ENCODE measurements at places on chromosomes 13 and 19.

DNA sequence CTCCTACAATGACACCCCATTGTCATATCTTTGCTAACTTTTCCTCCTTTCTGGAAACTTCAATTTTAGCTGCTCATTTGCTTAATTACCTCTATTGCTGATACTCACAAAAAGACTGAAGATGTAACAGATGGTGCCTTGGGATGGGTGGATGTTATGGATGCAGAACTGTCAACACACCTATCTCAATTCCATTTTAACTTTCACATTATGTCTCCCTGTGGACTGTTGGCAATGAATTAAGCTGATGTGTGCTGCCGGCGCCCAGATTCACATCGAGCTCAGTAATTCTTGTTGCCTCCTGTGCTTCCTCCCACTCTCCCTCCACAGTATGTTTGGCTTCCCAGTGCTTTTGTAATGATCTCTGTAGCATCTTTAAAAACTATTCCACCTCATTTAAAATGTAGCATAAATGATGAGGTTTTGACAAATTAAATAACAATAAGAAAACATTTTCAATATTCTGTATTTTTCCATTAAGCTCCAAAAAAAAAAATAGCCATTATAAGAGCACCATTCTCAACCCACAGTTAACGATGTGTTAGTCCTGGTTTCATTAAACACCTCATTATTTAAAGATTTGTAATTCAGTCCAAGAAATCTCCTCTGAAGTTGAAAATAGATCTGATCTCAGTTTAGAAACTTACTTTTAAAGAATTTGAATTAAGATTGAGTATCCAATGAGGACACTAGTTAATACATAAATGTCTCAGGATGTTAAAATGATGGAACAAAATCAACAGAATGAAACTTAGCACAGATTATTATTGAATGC, 99.9 kb upstream of the FAM216B start:
- DNase-seq = no peak

DNA sequence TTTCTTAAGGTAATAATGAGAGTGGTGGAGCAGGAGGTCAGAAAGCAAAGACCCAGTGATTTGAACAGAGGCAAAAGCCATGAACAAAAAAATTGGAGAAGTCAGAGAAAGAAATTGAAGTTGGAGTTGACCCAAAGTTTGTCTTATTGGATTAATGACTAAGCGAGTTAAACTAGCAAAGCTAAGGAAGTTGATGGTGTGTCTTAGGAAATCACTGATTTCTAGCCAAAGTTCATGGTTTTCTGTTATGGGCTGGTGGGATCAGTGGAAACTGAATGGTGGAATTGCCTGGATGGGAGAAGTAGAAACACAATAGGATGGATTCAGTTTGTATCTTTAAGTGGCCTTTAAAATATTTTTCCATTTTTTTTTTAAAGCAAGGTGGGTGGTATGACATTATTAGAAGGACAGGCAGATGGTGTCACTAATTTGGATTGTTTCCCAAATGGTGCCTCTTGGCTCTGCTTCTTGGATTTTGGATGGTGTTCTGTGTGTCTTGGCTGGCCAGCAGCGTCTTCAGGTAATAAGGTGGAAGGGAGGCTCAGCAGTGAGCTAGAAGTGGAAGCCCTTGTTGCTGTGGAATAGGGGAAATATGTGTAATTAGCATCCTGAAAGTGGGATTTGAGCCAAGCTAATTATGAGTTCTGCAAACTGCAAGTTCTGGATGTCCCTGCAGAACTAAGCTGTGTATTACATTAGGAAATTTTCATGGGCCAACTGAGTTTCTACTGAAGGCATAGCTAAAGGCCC, 302.9 kb downstream of the LMO7 start:
- DNase-seq = no peak

GRCh38 chr19:6723738-6724137, 3.3 kb upstream of the C3 start:
- no peak for DNase-seq

GRCh38 chr13:51015973-51016372, 95.1 kb downstream of the C13orf42 start:
- no peak for DNase-seq

DNA sequence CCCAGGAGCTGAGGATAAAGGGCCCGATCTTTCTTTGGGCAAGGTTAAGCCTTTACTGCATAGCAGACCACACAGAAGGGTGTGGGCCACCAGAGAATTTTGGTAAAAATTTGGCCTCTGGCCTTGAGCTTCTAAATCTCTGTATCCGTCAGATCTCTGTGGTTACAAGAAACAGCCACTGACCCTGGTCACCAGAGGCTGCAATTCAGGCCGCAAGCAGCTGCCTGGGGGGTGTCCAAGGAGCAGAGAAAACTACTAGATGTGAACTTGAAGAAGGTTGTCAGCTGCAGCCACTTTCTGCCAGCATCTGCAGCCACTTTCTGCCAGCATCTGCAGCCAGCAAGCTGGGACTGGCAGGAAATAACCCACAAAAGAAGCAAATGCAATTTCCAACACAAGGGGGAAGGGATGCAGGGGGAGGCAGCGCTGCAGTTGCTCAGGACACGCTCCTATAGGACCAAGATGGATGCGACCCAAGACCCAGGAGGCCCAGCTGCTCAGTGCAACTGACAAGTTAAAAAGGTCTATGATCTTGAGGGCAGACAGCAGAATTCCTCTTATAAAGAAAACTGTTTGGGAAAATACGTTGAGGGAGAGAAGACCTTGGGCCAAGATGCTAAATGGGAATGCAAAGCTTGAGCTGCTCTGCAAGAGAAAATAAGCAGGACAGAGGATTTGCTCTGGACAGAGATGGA, 8.4 kb upstream of the CEACAM19 start:
- no peak for DNase-seq

DNA sequence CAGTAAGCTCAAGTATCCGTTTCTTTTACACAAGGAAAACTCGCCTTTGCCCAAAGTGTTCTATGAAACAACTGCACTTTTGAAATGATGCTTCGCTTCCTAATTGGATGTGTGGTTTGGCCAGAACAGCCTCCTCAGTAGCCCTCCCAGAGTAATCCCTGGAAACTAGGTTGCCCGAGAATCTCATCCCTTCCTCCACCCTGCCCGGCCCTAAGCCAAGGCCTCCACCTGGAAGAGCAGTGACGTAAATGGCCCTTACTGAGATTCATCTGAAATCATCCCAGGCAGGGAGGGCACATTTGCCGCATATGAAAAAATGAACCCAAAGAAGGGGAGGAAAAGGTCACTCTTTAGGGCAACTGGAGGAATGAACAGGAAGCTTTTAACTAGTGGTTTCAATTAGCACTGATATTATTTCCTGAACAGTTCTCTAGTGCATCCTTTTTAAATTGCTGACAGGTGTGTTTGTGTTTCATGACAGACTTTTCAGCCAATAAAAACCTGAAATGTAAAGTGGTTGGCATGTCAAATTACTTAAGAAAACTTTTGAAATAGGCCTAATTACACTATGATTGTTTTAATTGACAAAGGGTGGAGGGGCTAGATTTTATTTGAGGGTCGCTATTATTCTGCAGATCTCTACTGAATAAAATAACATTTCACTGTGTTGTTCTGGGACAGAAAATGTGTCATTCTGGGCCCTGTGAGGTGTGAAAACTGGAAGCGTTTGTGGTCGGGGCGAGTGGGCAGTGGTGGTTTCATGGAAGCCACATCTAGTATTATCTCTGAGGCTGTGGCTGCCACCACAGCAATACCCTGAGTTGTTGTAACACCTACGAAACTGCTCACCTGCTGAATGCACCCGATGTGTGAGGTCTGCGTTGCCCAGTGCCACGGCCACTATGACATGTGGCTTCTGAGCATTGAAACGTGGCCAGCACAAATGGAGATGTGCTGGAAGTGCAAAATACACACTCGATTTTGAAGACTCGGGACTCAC, 112.1 kb downstream of the ZIC5 start:
- no peak for DNase-seq

DNA sequence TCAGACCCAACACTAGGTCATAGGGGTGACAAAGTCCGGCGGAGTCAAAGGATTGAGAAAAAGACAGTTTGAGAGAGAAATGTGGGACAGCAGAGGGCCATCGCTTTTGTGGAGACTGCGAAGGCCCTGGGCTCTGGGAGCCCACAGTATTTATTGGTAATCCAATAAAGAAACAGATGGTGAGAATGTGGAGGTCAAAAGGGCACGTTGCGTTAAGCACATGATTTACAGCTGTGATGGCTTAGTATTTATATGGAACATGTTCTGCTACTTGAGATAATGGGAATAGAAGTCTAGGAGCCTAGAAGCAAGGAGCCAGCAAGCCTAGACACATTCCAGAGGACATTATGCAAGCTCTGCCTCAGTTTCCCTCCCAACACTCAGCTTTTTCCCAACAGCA, 2521.1 kb downstream of the PCDH9 start:
- no peak for DNase-seq

DNA sequence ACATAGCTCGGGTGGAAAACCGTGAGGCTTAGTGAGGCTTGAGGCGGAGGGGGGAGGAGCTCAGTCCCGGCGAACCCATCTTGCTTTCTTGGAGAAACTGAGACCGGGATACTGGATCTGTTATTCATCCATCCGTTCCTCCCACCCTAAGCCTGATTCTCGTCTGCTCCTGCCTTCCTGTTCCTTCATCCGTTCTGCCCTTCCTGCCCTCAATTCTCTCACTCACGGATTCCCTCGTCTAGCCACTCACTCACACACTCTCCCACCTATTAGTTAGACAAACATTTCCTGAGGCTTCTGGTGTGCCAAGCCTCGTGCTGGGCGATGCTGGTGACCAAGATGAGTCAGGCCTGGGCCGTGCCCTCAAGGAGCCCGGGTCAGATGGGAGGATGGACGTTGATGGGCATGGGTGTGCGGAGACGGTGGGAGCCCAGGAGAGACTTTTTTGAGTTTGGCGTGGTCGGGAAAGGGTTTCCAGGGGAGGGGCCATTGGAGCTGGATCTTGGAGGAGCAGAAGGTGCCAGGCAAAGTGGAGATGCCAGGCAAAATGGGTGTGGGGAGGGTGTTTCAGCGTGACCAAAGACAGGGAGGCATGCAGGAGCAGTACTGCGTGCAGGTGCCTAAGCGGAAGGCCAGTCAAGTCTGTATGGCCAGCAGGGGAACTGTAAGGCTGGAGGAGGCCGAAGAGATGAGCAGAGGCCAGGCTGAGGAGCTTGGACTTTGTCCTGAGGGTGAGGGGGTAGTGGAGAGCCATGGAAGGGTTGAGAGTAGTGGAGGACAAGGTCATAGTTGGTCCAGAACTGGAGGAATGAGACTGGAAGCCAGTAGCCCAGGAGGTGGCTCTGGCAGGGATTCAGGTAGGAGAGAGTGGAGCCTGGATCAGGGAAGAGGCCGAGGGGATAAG, 7.4 kb upstream of the CNFN start:
- DNase-seq = no peak

DNA sequence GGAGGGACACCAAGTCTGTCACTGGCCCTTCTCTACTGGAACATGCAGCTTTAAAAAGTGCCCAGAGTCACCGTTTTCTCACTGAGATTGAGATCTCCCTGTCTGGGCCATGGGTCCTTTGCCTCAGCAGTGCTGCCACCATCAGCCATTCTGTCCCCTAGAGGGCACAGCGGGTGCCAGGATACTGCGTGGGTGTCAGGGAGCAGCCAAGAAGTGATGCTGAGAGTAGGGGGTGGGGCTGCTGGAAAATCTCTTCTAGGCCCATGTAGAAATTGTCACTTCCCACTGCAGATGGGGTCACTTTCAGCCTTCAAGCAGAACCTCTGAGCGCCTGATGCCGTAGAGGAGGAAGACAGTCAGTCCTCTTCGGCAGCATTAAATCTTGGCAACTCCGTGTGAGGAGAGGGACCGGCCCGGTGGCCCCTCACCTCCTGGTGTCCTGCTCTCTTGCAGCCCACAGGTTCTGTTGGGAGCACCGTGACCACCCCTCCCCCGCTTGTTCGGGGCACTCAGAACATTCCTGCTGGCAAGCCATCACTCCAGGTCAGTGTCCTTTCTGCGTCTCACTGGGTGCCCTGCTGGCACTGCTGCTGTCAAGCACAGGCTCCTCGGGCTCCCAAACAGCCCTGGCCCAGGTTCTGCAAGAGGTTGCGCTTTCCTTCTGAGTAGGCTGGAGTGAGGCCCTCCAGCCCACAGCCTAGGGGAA, 21.4 kb downstream of the TSSK6 start:
- DNase-seq = no peak

- DNase-seq = no peak
These were observed 16.2 kb downstream of the NUFIP1 start for GRCh38 chr13:44972956-44973581.

GRCh38 chr19:18593367-18594095, 4.9 kb downstream of the REX1BD start:
- DNase-seq = no peak

DNA sequence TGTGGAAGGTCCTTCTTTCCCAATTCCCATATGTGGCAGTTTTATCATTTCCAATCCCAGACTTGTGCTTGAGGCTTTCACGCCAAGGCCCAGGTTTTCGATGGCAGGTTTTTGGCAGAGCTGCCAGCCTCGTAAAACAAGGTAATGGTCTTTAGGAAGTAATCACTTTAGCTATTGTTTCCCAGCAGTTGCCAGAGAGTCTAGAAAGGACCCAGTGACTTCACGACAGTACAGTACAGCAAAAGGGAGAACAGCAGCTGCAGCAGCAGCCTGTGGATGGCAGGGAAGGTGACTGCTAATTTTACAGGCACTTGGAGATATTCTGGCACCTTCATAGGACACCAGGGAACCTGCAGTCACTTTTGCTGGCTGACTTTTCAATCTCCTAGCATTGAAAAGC, 291.6 kb upstream of the MAB21L1 start:
- DNase-seq = no peak

DNA sequence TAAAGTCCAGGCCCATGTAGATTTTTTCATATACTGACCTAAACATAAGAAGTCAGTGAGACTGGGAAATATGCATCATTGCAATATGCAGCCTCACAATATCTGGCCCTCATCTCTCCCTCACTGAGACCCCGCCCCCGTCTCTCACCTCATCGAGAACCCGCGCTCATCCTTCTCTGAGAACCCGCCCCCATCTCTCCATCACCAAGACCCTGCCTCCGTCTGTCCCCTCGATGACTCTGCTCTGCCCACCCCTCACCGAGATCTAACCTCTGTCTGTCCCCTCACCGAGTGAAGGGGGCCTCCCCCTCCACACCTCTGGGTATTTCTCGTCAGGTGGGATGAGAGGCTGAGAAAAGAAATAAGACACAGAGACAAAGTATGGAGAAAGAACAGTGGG, 20.5 kb upstream of the ZNF846 start:
- no peak for DNase-seq

GRCh38 chr19:41951686-41952172, 7.4 kb downstream of the RABAC1 start:
- DNase-seq = peak; percentile 56

DNA sequence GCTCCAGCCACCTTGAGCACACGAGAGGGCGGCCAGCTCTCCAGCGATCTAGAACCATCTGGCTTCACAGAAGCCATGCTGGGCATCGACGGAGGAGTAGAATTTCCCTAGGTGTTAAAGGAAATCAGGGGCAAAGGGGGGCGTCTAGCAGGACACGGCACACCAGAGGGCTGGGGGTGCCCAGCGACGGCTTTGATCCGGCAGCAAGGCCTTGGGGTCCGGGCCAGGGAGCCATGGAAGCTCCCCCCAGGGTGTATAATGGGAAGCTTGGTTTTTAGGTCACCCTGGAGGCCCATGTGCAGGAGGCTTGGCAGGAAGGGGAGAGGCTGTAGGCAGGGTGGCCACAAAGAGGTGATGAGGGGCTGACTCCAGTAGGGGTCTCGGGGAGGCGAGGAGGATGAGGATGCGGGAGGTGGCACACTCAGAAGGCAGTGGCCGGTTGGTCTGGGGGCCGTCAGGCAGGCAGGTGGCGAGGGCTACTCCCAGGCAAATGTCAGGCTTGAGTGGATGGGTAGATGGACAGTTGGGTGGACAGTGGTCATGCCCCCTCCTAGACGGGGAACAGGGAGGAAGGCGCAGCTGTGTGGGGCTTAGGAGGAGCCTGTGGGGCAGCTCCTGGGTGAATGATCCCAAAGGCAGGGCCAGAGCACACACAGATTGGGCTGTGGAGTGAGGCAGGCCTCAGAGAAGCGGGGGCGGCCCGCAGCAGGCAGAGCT, 5.6 kb downstream of the KMT5C start:
- DNase-seq = no peak

Data from bone marrow (tissue), 2 donors.